ENCODE measurements at places on chromosomes 1 and 21.

DNA sequence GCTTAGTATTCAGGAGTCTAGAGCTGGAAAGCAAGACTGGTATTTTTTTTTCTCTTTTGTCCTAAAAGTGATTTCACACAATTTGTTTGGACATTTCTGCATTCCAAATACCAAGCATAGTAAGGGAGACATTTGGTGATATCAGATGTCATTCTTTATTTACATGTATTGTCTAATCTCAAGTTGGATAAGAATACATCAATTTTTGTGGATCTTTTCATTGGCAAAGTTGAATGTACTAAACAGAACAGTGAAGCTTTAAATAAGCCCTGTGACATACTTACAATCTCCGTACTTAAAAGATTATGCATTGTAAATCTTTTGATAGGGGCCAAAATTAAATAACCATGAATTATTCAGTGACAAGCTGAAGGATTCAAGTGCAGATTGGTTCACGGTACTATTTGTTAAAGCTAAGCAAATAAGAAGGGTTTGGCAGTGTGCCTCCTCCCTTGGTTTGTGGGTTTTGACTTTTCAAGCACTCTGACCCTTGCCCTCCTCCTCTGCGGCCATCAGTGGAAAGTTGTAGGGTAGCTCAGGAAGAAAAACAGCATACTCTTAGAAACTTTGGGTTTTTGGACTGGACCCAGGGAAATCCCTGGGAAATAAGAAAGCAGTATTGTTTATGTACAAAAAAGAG lies 663.7 kb downstream of the ADGRL2 start:
- no peak for DNase-seq

DNA sequence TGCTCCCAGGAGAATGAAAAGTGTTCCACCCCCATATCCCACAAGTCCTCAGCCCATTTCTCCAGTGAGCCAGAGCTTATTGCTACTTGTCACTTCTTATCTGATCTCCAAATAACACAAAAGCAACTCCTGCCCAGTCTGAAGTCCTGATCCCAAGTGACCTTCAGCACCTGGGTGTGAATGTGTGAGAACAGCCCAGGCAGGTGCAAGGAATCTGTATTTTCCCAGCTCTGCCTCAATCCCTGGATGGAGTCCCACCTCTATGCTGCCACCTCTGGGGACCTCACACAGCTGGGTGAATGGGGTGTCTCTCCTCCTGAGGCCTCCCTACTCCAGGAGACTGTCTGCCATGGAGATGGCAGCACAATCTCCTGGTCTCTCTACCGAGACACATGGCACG lies 402.4 kb upstream of the PROX1 start:
- DNase-seq, result no peak

DNA sequence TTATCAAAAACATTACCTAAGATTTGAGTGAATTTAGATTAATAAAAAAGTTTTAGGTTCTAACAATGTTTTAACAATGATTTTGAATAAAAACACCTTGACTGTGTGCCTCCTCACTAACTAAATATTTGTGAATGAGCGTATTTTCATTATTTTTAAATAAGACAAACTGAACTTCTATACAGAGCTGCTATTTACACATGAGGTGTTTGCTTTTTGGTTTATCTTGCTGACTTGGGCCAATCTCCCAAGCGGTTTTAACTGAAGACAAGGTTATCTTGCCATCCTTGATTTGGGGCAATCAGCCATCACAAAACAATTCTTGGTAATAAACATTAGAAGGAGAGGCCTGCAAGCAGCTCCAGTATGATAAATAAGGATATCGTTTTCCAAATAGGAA lies 108.2 kb upstream of the NRIP1 start:
- DNase-seq, result no peak

GRCh38 chr1:18950401-18951026 lies 6.0 kb downstream of the IFFO2 start:
- no peak for DNase-seq

DNA sequence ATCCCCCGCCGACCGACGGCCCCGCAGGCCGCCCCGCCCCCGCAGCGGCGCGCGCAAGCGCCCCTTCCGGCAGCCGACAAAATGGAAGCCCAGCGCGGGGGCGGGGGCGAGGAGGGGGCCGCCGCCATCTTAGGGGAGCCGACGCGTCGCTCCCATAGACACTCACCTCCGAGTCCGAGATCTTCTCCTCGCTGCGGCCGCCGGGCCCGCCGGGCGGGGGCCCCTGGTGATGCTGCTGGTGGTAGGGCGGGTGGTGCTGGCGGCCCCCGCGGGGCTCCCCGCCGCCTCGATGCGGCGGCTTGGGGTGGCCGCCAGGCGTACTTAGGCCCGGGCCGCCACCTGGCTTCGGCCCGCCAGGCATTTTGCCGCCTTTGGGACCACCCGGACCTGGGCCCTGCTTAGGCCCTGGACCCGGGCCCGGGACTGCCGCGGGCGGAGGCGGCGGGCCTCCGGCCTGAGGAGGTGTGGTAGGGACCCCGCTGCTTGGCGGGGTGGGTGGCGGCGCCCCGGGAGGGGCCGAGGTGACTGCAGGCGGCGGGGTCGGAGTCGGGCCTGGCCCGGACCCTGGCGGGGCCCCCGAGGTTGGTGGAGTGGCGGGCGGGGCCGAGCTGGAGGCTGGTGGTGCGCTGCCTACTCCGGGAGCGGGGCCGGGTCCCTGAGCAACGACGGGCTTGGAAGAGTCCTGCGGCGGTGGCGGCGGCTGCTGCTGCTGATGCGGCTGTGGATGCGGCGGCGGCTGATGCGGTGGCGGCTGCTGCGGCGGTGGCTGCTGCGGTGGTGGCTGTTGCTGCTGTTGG lies 691 bp downstream of the SFPQ start:
- peak; percentile 78 for DNase-seq

DNA sequence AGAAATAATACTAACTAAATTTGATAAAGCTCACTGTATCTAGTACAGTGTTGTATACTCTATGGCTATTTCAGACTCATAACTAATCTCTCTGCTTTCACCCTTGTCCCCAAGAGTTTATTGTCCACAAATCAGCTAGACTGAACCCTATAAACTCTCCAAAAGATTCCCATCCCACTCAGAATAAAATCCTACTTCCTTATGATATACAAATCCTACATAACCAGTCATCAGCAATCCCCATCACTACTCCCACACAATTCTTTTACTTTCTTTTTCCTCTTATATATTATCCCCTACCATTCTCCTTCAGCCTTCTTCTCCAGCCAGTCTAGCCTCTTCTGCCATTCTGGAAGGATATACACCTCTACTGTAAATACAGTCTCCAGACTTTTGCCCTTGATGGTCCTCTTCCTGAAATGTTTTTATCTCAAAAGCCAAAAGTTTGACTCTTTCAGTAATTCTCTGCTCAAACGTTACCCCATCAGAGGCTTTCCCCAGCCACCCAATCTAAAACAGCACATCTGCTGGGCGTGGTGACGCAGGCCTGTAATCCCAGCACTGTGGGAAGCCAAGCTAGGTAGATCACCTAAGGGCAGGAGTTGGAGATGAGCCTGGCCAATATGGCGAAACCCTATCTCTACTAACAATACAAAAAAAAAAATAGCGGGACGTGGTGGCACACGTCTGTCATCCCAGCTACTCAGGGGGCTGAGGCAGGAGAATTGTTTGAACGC lies 41.6 kb downstream of the ABL2 start:
- DNase-seq, result no peak

DNA sequence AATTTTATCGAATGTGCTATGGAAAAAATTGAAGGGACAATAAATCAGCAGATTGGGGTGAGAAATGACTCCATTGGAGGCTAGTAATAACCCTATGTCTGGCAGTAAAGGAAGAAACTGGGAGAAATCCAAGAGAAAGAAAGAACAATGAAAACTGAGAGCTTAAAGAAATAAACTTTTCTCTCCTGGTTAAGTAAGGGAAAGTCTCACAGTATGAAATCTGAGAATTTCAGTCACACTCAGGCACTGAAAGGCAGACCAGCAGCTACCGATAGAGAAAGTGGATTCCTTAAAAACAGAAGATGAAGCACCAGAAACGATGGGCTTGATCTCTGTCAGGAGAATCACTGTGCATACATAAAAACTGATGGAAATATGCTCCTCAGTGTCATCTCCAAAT lies 404.2 kb downstream of the PLPP3 start:
- DNase-seq, result no peak

DNA sequence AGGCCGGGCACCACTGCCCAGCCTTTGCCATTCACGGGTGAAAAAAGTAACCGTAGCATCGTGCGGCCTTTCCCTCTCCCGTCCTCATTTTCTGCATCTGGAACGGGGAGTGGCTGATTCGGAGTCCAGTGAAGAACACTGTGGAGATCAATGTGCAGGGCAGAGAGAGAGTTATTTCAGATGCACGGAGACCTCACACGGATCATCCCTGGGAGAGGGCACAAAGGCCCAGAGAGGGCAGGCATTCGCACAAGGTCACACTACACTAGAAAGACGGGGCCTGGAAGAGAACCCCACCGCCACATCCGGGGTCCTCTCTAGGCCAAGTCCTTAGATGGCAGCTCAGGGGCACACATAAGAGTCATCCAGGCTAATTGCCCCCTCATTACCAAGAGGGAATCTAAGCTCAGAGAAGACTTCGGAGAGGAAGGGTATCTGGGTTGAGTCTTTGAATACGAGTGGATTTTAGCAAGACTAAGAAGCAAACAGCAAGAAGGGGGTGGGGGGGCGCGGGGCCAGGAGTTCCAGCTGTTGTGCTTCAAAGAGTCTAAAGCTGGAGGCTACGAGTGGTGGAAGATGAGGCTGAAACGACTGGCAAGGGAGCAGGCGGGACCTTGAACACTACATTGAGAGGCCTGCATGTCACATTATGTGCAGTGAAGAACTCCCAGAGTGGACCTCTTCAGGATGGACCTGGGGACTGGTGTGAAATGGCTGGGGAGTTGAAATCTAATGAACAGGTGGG lies 857 bp downstream of the GPX7 start:
- DNase-seq, result no peak

DNA sequence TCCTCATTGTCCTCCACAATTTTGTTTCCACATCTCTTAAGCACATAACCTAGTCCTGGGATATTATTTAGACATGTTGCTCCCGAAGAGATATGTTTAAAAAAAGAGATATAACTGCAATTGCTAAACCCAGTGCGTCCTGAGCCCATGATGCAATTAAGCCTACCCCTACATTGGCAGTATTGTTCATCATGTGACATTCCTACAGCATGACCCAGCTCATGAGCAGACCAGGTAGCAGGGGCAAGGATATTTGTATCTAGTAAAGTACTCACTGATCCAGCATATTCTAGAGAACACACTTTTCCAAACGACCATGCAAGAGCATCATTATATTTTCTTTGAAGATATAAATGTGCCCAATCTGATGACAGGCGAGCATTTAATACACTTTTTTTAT lies 1.2 kb downstream of the ADAM30 start:
- no peak for DNase-seq

All from activated naive CD4-positive, alpha-beta T cell (primary cell).